ENCODE measurements at places on chromosomes 7 and 10.

- no peak for DNase-seq
Measured at GRCh38 chr7:158228131-158228530, 359.5 kb downstream of the PTPRN2 start.

DNA sequence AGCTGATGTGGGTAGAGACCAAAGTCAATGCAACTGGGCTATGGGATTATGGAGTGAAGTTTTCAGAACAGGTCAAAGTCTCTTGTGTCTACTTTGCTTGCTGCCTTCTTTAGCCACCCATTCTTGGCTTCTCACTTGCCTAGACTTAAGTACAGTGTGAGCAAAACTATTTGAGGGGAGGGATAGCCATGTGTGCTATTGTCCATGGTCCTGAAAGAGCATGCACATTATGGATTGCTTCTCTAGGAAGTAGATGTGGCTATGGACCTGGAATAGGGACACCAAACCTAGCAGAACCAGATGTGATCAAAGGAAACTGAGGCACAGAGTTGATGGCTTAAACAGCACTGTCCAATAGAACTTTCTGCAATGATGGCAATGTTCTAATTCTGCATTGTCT, 81.9 kb upstream of the ZNF800 start:
- DNase-seq: no peak

GRCh38 chr10:131311661-131312477, at the start of gene TCERG1L:
TCERG1L (minus strand) TSS chr10:131311721; CDS start chr10:131311635, 86 bp downstream.
- DNase-seq: peak; percentile 8

DNA sequence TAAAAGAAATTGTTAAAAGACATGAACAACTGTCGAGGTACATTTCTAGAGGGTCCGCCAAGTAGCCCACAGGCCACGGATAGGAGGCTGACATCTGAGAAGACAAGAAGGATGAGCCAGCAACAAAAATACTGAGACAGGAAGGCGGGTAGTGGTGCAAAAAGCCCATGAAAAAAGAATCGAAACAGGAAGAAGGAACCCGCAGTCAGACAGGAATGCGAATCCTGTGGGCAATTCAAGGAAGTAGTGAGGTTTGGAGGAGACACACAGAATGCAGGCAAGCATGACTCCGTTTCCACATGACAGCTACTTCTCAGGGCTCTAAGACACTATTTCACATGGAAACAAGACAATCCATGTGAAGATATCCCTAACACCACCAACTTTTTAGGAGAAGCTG, 125.2 kb downstream of the DOCK4 start:
- no peak for DNase-seq

DNA sequence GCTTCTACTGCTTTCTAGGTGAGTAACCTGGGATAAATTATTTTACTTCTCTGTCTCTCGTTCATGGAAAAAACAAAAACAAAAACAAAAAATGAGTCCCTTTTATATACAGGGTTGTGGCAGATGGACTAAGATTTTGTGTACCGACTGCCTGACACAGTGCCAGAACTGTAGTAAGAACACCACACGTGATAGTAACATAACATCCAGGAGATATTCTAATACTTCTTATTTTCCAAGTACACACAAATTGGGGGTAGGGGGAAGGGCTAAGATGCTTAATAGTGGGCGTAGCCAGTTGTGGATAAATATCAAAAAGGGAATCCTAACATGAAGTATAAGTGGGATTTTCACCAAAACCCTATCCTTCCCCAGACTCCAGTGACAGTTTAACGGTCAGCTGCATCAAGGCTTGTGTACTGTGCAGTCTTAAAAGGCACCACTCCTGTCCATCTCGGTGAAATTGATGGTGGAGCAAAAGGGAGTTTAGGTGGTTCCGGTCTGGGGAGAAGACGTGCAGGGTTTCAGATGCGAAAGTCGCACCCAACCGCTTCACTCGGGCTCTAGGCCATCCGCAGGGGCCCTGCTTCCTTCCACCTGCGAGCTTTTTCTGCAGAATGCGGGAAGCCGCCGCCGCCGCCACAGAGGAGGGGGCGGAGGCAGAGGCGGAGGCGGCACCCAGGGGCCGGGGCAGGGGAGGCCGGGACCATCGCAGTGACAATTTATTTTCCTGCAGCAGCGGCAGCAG, at the start of gene STAMBPL1:
STAMBPL1 (plus strand) TSS at position 712 of the 748 bp plus-strand sequence. CDS start 21,464 bp downstream, outside the sequence.
- DNase-seq: no peak

DNA sequence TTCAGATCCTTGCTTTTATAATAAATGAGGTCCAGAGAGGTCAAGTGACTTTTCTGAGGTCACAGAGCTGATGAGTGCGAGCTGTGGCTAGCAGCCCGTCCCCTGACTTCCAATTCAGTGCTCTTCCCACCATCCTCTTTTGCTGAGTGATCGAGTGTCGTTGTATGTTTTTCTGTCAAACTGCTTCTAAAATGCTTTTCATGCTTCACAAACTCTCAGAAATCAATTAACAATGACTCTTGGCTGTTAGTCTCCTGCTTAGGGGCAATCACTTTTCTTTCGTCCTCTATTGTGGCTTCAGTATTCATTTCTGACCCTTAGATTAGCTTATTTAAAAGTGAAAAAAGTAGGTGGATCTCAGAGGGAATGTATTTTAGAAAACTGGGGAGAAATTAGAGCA, 423.7 kb downstream of the DPP6 start:
- DNase-seq: no peak

GRCh38 chr7:37201003-37201875, 247.4 kb downstream of the ELMO1 start:
- peak; percentile 67 for DNase-seq

- DNase-seq: no peak
Measured at GRCh38 chr7:43747328-43748105, 11.0 kb upstream of the BLVRA start.

All from NCI-H1930 (cell line).